ENCODE measurements at places on chromosomes 12 and 14.
A peak's percentile ranks its signal among the peaks of the same experiment; 100 is the strongest.

DNA sequence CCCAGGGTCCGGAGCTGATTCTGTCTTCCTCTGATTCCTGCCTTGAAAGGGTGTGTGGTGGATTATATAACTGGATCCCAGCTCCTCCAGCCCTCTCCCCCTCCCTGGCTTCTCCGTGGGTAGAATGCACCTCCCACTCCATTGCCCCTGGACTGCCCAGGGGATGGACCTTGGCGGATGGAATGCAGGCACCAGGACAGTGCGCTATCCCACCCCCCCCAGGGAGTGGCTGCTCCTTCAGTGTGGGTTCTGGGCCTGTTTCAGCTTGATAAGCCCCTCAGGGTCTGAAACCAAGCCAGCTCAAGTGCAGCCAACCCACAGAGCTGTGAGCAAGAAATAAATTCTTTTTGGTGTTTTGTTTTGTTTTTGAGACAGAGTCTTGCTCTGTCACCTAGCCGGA lies 112.4 kb upstream of the TMEM132D start:
- DNase-seq, result no peak

GRCh38 chr14:43894534-43894933 lies 612.5 kb downstream of the FSCB start:
- DNase-seq, result no peak

DNA sequence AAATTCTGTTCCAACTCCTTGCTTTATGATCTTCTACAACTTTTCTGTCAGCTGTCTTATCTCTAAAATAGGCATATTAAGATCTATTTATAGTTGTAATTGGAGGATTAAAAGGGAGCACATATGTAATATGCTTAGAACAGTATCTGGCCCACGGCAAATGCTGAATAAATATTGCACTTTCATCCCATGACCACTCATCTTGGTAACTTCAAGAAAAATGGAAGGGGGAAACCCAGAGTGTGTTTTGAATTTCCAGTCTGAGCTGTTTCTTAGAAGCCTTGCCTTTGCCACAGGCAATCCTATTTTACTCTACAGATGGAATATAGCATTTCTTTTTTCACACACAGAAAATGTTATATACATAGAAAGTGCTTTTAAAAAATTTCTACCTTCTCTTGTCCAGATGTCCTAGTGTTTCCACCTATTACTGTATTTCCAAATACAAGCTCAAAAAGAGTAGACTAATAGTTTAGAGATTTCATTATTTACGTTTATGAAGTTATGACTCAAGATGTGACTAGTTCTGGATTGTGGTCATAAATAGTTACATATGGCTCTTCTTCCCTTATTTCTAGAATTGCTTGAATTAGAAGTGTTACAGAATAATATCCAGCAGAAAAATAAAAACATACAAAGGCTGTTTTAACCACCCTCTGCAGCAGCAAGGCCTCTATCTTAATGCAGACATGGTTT lies 6.2 kb upstream of the STXBP6 start:
- no peak for DNase-seq

DNA sequence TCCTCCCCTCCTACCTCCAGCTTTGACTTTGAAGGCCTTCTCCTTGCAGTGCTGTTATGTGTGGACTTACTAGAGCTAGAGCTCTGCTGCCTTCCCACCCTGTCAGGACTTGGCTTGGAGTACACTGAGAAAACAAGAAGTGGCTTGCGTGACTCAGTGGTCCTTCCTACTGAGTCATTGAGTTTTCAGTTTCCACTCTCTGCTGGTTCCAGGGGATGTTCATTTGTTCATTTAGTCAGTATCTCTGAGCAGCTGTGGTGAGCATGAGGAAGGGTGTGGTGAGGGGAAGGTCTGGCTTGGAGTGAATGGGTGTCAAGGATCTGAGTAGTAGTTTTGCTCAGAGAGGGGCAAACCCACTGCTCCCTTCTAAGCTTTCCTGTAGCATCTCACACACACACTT lies 17.2 kb upstream of the ELK3 start:
- DNase-seq, result no peak

- DNase-seq, result no peak
Measured at GRCh38 chr12:27309293-27309994, 23.2 kb upstream of the BMAL2 start.

DNA sequence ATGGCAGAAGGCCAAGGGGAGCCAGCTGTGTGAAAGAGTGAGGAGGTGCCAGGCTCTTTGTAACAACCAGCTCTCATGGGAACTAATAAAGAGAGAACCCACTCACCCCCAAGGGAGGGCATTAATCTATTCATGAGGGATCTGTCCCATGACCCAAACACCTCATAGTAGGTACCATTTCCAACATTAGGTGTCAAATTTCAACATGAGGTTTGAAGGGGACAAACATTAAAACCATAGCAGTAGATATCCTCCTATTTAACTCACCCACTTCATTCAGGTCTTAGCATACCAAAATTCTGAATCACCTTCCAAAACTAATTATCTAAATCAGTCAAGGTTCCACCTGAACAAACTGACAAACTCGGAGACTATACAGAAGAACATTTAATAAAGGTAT lies 75.3 kb downstream of the PPFIA2 start:
- DNase-seq, result no peak

GRCh38 chr12:25771041-25771440 lies 187.4 kb upstream of the RASSF8 start:
- DNase-seq, result no peak

DNA sequence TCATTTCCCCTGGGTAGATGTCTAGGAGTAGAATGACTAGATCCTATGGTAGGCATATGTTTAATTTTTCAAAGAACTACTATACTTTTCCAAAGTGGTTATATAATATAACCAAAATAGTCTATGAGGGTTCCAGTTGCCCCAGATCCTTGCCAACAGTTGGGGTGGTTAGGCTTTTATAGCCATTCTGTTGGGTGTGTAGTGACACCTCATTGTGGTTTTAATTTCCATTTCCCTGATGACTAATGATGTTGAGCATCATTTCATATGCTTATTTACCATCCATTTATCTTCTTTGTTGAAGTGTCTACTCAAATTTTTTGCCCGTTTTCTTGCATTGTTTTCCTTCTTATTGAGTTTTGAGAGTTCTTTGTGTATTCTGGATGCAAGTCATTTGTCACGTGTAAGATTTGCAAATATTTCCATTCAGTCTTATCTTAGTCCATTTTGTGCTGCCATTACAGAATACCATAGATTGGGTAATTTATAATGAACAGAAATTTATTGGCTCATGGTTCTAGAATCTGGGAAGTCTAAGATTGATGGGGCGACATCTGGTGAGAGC lies 4.7 kb downstream of the SYNE2 start:
- DNase-seq, result peak; percentile 34

- no peak for DNase-seq
Measured at GRCh38 chr12:117830471-117830870, 138.3 kb downstream of the KSR2 start.

DNA sequence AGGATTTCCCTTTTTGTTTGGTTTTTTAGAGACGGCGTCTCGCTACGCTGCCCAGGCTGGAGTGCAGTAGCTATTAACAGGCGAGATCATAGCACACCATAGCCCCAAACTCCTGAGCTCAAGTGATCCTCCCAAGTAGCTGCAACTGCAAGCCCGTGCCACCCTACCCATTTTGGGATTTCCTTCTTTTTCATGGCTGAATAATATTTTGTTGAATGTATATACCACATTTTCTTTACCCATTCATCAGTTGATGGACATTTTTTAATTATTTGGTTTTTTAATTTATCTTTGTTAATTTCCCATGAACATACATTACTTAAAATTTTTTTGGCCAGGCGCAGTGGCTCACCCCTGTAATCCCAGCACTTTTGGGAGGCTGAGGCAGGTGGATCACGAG lies 15.2 kb downstream of the PITPNM2 start:
- DNase-seq, result no peak

DNA sequence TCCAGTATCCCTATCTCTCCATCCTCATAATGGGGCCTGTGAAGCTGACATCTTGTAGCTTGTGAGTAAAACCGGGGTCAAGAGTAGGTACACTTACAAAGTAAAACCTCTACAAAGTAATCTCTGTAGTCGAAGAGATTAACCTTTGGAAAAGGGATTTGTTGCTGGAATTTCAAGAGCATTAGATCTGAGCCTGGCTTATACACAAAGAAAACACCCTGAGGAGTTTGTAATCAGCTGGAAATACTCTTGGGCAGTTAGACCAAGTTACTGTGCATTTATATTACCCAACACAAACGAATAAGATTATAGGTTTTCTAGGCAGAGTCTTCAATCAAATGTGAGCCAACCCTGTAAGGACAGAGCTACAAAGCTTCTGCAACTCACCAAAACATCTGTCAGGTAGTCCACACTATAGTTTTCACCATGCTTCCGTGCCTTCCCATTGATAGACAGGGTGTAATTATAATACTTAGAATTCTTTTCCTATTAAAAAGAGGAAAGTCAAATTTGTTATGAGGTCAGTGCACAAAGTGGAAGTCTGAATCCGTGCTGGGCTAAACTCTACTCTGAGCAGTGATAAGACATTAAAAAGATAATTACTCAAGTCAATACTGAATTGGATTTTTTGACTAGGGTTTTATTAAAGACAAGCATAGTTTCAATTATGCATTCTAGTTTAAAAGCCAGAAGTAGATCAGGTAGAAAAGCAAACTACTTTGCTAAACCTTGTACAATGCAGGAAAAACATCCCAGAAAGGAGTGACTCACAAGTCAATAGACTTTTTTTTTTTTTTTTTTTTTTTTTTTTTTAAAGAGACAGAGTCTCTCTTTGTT lies 14.6 kb downstream of the GNS start:
- DNase-seq, result no peak

GRCh38 chr14:69275331-69275730 lies 15.4 kb downstream of the GALNT16 start:
- no peak for DNase-seq

GRCh38 chr12:92226071-92226661 lies 80.5 kb upstream of the BTG1 start:
- no peak for DNase-seq

GRCh38 chr12:120678572-120678971 lies 8.4 kb upstream of the MLEC start:
- no peak for DNase-seq

DNA sequence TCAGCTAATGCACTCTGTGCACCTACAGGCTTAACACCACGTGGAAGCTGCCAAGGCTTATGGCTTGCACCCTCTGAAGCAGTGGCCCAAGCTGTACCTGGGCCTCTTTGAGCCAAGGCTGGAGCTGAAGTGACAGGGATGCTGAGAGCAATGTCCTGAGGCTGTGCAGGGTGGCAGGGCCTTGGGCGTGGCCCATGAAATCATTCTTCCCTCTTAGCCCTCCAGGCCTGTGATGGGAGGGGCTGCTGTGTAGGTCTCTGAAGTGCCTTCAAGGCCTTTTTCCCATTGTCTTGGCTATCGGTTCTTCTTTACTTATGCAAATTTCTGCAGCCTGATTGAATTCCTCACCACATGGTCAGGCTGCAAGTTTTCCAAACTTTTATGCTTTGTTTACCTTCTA lies 47.4 kb upstream of the TMTC1 start:
- DNase-seq, result no peak

- no peak for DNase-seq
Measured at GRCh38 chr12:9084417-9084816, 31.3 kb downstream of the A2M start.
